ENCODE measurements at places on chromosomes 12 and 14. TPM values are rescaled to one million over a fixed set of nuclear protein-coding genes. Genes with fewer than 3 reads are reported as not detected.

GRCh38 chr14:64688031-64688430 is 16.2 kb upstream of the PLEKHG3 start:
- ATAC-seq = no peak

- ATAC-seq = no peak
Measured at GRCh38 chr12:116647813-116648212, 88.6 kb downstream of the MAP1LC3B2 start.

DNA sequence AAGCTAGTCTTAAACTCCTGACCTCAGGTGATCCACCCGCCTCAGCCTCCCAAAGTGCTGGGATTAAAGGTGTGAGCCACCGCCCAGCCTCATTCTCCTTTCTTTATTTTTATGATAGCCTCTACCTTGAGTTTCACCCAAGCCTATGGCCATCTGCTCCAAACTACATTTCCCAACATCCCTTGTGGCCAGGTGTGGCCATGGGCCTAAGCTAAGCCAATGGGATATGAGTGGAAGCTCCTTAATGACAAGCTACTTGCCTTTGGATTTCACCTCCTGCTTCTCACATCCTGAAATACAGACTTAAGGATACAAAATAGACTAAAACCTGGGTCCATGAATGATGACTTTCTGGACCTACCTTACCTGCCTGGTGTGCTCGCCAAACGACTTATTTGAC is 46.2 kb downstream of the DPF3 start:
- ATAC-seq = no peak

- ATAC-seq = no peak
Measured at GRCh38 chr12:104458694-104459367, 2.1 kb downstream of the CHST11 start.

GRCh38 chr12:65823513-65824375 is 539 bp upstream of the HMGA2 start:
- peak; percentile 13 for ATAC-seq

GRCh38 chr12:10018386-10018785 is 8.0 kb downstream of the CLEC12B start:
- ATAC-seq = no peak

DNA sequence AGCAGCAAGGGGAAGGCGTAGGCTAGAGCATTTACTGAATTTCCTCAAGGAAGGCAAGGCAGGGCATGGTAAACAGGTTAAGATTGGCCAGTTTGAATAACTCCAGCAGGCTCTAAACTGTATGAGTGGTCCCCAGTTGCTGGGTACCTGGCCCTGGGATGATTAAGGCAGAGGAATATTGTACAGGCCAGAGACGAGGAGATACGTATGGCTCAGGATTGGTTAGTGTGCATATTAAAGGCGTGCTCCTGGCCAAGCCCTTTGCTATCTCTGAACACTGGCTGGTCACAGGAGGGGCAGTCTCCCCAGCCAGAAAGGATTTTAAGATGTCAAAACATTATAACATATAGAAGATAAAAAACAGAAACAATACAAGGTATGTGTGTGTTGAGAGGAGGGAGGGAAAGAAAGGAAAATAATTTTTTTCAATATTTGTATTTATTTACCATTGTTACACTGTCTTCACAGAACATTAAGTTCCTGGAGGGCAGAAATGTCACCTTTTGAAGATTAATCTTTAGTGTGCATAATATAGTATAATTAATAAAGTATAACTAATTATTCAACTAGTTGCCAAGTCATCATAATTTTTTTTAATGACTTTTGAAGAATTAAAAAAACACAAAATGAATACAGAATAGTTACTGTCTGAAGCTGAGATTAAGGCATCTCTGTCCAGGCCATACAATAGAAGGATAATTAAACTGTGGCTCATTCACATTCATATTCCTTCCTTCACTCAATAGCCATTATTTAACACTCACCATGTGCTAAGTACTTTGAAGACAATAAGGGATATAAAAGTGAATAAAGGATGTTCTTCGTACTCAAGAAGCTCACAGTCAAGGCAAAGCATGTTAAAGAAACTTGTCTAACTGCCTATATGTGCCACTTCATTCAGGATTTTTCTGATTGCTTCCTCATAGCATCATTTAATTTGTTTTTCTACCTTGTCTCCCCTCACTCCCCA is 41.9 kb downstream of the DCP1B start:
- no peak for ATAC-seq

The C12orf43 gene
- total RNA-seq = 17.0 TPM

The IL26 gene
- not detected for total RNA-seq

The ARID2 gene
- 28.9 TPM for total RNA-seq

The LTBP2 gene
- total RNA-seq = 158 TPM

The SRRM4 gene
- total RNA-seq = 0.04 TPM
